Germinal center (tissue), 1 donor: ENCODE measurements at places on chromosomes 7 and 10.

DNA sequence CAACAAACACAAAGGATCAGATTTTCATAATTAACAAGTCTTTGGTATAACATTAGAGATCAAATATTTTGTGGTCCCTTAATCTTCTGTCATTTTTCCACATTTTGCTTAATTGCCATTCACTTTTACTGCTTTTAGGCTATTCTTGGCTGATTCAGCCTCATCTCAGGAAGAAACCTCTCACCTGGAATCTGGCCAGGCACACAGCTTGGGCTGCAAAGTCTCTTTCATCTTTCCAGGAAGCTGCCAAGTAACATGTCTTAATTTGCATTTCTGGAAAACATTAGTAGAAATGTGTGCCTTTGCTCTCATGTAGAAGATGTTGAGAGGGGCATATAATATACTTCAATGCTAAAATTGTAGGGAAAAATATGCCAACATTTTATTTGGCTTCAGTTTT lies 174.2 kb upstream of the STEAP4 start:
- DNase-seq: no peak

DNA sequence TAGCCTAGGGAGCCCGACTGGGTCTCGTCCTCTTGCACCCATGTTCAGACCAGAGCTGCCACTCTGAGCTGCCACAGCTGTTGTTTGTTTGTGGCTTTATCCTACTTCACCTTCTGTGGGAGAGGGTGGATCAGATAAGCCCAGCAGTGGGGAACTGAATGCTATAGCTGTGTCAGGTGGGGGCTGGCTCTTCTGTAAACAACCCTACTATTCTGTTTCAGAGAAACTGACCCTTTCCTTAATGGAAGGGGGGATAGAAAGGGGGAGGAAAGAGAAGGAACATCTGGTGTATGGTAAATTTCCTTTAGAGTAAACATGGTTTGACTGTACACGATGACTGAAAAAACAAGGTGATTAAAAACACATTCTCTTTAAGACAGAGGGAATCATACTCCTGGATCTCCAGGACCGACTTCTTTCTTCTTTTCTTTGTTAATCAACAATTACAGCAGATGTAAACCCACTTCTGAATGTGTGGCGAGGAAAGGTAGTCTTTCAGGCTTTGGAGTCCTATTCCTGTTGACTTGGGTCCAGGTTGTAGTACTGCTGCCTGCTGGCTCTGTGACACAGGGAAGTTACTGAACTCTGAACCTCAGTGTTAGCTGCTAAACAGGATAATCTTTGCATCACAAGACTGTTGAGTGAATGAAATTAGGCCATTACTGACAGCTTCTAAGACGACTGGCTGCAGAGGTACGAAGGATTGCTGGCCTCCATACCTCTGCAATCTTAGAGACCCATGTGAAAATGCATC lies 6.0 kb downstream of the PRXL2A start:
- no peak for DNase-seq

GRCh38 chr7:155698633-155699032 lies 54.2 kb downstream of the RBM33 start:
- DNase-seq: no peak

DNA sequence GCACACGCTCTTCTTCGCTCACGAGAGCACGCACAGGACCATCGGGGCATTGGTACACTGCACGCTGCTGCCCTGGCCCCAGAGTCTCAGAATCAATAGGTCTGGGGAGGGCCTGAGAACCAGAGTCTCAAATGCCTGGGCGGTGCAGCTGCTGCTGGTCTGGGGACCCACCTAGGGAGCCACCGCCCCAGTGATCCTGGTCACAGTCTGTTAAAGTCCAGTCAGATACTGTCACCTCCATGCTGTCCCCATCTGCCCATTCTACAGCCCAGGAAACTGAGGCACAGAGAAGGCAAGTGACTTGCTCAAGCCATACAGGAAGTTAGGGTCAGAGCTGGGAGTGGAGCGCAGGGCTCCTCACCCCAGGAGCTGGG lies 38.0 kb downstream of the ZCCHC24 start:
- DNase-seq: no peak

GRCh38 chr10:110460111-110460809 lies 37.4 kb upstream of the DUSP5 start:
- DNase-seq: peak; percentile 26

GRCh38 chr7:133053321-133053891 lies 28.5 kb downstream of the CHCHD3 start:
- DNase-seq: no peak

DNA sequence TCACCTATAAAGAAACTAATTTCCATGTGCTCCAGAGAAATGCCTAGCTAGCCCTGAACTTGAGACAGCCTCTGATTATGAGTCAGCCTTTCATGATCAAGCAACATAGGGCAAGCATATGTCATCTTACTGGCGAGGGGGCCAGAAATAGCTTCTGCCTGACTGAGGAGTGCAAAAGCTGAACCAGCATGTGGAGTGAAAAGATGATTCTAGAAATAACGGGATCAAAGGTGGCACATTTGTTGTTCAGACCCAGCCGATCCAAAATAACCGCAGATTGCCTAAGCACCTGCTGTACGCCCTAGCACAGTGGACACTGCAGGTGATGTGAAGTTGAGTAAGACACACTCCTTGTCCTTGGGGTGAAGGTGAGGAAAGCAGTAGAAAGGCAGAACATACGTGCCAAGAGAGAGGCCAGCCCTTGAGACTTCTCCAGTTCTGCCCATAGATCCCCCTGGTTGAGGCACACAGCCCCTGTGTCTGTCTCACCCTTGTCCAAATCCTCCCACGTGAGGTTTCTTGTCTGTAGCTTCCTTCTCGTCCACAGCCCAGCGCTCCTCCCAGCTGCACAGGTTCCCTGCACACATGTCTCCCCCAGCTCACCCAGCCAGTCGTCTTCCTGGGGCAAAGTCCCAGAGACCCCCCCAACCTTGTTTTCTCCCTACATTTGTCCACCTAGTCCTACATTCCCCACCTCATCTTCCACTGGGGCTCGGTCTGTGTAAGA lies 2.8 kb upstream of the BCL7B start:
- no peak for DNase-seq

DNA sequence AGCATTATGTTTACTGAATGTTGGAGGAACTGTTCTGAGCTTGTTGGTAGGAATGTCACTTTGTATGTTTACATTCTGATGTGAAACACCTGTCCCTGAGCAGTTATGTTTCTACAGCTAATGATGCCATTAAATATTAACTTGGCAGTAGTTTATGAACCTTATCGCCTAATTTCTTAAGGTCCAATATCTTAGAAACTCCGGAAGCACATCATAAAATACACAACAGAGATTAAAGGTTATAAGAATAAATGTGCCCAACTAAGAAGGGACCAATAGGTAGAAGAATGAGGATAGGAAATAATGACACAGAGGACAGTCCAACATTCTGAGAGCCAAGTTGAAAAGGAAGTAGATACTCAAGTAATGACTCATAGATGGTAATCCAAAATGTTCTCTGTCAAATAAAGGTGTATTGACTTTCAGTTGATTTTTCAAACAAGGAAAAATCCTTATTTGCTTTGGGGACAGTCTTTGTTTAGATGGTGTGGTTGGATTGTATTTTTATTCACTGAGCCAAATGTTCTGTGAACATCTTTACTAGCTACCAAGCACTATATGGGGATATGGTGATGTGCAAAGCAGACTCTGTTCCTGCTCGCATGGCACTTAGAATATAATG lies 31.9 kb downstream of the LCOR start:
- DNase-seq: no peak

GRCh38 chr10:107264742-107265141 lies 100.2 kb upstream of the SORCS1 start:
- no peak for DNase-seq

GRCh38 chr10:131685007-131685406 lies 215.8 kb upstream of the PPP2R2D start:
- no peak for DNase-seq

GRCh38 chr7:47513741-47514241 lies 68.1 kb downstream of the TNS3 start:
- no peak for DNase-seq

GRCh38 chr10:25049966-25050365 lies 33.6 kb downstream of the THNSL1 start:
- no peak for DNase-seq

DNA sequence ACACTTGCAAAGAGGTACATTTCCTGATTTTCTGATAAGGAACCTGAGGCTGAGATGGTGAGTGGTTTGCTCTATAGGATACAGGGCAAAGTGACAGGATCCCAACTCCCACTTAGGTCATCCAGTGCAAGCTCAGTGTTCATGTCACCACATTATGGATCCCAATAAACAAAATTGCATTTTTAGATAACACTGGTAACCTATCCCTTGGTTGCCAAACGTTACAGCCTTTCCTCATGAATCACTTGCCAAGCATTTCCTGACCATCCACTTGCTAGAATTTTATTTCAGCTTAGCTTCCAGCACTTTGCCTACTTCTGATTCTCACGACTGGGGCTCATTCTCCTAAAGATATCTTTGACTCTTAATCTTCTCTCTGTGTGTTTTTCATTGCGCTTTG lies 131.4 kb upstream of the ODAD2 start:
- no peak for DNase-seq

GRCh38 chr10:88687853-88688467 lies 18.1 kb upstream of the LIPK start:
- peak; percentile 29 for DNase-seq

- no peak for DNase-seq
Observed at GRCh38 chr7:92909686-92910475, 73.5 kb upstream of the CDK6 start.

DNA sequence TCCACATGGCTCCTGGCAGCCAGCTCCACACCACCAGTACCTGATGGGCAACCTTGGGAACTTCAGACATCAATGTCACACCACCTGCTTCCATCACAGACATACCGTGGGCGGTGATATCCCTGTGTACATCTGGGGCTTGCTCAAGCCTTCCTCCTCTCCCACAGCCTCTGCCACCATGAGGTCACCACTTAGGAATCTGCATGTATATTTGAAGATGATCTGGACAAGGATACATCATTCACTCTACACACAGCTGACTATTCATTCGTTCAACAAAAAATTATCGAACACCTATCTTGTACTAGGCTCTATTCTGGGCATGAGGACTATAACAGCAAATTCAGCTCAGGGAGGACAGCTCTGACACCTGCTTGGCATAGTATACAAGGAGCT lies 6.8 kb downstream of the DLG5 start:
- DNase-seq: no peak

DNA sequence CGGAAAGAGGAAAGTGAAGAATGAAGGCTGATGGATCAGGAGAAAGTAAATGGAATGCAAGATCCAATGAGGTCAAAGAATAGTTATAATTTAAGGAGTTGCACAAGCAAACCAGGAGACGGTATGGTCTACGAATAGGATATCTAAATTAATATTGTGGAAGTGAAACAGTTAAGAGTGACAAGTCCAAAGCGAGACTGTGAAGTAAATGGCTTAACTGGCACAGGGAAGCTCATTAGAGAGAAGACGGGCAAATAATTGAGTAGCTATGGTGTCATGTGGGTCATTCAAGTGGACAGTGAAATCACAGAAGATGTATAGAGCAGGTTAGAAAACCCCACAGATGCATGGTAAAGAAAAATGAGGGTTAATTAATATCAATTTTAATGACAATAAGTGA lies 3.2 kb downstream of the CYP51A1 start:
- DNase-seq: no peak

DNA sequence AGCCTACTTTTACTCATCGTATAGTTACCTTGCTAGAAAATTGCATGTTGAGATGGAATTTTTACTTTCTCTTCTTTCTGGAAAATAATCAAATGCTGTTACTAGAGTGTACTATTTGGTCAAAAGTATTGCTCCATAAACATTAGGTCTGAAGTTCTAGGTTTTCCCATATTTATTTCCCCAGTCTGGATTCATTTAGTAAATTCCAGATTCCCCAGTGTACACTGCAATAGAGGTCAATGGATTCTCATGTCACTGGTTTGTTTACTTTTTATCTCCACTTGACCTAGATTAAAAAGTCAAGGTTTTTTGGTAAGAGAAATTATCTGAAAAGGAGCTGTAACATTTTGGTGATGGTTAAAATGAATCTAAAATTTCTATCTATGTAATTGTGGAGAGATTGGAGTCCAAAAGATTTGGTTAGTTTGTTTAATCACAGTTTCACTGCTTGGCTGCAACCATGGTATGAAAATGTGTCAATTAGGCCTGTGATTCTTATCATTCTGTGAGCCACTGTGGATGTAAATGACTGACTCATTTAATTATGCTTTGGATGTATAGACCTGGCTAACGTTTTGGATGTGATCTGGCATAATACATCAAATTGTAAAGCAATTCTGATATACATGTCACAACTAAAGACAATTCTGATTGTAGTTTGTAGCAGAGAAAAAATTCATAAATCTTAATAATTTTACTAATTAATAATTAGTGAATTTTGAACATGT lies 32.7 kb upstream of the STEAP4 start:
- no peak for DNase-seq

GRCh38 chr7:102284399-102284798 lies 2.3 kb upstream of the SH2B2 start:
- DNase-seq: no peak

DNA sequence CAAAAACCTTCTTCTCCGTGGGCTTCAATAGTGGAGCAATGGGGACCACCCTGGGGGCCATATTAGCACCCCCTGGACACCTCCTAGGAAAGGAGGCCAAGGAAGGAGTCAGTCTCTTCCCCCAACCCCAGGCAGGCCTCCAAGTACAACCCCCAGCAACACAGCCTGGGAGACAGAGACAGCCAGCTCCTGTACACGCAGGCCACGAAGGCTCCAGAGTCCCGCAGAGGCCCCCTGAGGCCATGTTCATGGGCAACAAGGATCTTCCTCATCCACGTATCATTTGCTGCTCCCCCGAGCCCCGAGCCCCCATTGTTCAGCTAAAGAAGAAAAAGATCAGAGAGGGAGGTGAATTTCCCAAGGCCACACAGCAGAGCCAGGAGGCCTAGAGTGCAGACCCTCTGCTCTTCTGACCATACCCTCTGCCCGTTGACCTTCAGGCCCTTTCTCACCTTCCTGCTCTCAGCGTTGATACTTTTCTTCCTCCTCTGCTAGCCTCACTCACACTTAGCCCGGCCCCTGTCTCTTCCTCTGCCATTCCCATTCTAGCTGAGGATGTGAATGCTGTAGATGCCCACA lies 35.9 kb upstream of the MYL10 start:
- no peak for DNase-seq

GRCh38 chr7:21867816-21868575 lies 77.7 kb downstream of the CDCA7L start:
- DNase-seq: no peak

- DNase-seq: no peak
Observed at GRCh38 chr10:78450807-78451485, 417.3 kb downstream of the RPS24 start.

DNA sequence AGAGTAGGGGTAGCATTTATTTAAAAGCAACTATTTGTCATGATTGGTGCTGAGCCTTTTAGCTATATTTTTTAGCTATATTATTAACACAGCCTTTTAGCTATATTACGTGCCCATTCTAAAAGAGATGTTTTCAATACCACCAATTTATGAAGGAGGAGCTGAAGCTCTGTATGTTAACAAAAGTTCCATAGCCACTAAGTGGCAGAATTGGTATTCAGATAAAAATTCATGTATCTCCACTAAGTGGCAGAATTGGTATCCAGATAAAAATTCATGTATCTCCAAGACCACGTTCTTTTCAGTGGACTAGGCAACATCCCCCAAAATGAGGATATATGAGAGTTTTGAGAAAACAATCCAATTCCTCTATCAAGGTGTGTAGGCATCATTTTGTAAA lies 268.6 kb downstream of the HGF start:
- DNase-seq: no peak
